ENCODE measurements at places on chromosomes 4 and X.

GRCh38 chr4:40228497-40229365 lies 31.9 kb downstream of the RHOH start:
- DNase-seq: no peak

DNA sequence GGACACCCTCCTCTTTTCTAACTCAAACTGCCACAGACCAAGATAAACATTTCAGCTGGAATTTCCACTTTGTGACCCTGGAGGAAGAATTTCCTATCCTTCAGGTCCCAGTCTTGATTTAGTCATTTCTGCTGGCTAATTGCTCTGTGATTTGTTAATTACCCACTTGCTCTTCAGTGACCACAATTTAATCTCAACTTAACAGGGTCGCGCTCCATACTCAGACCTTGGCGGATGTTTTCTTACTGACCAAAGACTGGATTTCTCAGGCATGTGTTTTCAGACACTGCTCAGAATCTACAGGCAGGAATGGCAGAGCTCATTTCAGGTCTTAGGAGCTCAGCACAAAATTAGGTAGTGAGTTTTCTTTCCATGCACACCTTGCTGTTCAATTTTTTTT lies 188.9 kb downstream of the ASMT start:
- no peak for DNase-seq

- DNase-seq: no peak
These were observed 565.4 kb upstream of the ATOH1 start for GRCh38 chr4:93263166-93263565.

DNA sequence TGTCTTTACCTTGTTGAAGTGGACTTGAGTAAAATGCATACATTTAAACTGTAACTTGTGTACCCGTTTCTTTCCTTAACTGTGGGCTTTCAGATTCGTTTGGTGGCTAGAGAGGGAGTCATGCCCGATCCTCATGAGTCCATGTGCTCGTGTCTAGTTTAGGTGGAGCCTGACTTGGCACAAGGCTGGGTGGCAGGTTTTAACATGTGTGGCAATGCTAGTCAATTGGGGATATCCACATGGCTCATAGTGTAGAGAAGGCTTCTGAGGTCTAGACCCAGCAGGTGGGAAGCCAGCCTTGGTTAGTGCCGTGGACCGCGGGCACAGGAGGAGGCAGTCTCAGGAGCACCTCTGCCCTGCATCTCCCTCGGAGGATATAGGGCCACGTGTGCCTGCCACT lies 48.5 kb upstream of the CLCN4 start:
- DNase-seq: no peak
